ENCODE measurements at places on chromosomes 3 and 15.
A peak's percentile ranks its signal among the peaks of the same experiment; 100 is the strongest.

DNA sequence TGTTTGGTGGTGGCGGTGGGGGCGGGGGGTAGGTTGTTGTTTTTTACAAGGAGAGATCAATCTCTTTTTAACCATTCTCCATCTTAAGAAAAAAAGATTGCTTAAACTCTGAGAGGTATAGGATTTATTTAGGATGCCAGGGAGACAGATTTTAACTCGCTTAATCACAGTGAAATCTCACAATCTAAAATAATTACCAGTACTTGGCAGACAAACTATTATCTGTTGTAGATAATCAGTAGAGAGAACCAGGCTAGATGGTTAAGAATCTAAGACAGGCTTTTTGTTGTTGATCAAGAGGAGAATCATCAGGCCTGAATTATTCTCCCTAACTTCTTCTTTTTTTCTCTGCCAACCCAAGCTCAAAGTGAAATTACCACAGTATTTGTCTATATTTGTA is 470.2 kb upstream of the ADAMTS9 start:
- no peak for ATAC-seq

- peak; percentile 92 for ATAC-seq
Observed at GRCh38 chr3:73868688-73869315, 244.1 kb upstream of the PDZRN3 start.

DNA sequence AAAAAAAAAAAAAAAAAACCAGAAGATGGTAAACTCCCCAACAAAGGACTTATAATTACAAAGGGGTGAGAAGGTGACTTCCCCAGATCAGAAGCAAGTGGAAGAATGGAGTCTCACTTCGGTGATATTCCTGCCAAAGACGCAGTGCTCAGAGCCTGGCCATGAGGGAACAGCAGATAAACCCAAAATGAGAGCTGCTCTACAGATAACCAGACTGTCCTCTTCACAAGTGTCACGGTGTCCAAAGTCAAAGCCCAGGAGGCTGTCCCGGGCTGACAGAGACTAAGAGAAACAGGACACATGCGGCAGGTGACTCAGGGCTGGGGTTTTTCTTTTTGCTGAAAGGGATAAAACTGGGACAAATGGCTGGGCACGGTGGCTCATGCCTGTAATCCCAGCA is 48.8 kb downstream of the HMCES start:
- no peak for ATAC-seq

GRCh38 chr3:159882790-159883779 is 105.5 kb upstream of the IL12A start:
- ATAC-seq: peak; percentile 71

DNA sequence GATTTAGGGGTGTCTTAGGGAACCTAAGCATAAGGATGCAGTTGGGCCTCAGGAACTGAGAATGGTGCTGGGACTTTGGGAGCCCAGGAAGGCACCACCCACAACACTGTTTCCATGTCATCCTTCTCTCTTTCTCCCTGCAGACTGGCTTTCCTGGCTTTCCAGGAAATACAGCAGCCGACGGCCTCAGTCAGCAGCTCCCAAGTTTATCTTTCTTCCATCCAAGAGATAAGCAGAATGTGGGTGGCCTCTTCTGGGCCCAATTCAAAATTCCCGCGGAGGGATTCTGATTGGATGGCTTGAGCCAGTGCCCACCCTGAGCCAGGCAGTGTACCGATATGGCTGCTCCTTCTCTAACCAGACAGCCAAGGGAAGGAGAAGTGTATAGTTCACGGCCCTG is 4.5 kb upstream of the CLN6 start:
- no peak for ATAC-seq

DNA sequence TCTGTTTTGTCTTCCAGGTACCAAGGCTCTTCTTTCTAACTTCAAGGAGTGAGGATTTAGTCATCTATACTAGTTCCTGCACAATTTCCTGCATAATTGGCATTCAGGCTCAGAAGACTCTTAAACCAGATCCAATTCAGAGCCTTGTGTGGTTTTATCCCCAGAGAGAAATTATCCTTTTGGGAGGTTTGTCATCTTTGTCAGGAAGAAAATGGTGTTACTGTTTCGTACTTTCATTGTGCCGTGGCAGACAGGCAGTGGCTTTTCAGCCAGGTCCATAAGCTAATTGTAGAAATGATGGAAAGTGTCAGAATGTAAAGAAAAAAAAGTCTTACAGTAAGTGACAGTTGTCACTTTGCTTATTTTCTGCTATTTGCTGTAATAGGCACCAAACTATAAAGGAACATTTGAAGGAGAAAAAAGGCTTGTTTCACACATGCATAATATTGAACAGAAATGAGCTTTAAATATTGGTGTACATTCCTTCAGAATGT is 82.8 kb downstream of the CADM2 start:
- ATAC-seq: no peak

DNA sequence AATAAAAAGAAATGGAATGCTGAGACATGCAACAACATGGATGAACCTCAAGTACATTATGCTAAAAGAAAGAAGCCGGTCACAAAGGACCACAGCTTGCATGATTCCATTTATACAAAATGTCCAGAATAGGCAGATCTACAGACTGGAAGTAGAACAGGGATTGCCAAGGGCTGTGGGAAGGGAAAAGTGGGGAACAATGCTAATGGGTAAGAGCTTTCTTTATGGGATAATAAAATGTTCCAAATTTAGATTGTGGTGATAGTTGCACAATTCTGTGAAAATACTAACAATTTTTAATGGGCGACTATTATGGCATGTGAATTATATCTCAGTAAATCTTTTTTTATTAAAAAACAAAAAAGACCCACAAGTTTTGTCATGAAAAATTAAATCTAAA is 106.2 kb downstream of the TMCO5A start:
- no peak for ATAC-seq

GRCh38 chr3:194682694-194683310 is 2.9 kb upstream of the FAM43A start:
- ATAC-seq: peak; percentile 75

DNA sequence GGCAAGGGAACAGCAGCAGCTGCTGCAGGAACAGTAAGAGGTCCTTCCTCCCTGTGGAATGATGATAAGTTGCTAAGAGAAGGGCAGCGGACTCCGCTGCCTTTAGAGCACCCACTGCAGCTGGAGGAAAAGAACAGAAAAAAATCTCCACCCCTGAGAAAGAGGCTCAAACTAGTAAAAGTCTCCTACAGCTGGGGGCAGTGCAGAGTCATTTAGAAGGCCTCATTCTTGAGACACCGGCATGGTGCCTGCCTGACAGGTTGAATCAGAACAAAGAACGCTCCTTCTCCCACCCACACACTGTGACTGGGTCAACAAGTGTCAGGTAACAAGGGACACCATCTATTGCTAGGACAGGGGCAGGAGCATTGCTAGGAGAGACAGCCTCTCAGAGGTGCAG is 188.4 kb downstream of the ABHD5 start:
- ATAC-seq: peak; percentile 81

DNA sequence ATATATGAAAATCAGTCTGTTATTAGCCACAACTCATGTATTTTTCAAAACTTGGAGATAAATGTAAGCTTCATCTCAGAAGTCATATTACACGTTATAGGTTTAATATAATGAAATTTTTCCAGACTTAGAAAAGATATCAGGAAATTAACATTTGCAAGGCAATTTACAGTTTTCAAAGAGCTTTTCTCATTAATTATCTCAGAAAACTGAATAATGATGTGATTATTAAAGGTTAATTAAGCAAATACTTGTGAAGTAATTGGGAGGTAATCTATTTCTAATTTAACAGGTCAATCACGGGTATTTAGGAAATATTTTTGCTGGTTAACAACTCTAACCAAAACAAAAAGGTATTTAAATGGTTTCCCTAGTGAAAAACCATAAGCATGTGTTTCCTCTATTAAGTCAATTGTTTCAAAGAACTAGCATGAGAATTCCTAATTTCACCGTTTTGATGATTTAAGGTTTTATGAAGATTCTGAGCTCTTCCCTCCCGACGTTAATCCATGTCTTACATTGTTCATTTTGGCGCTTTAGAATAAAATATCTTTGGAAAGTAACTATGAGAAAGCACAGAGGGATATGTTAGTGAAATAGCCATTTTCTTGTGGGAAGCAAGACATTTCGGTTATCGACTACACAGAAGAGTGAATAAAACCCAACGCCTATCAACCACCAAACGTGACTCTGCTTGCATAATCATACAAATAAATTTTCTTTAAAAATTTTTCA is 1.5 kb upstream of the NEO1 start:
- ATAC-seq: no peak

- ATAC-seq: no peak
Observed at GRCh38 chr3:101138817-101139216, 145.6 kb upstream of the ABI3BP start.

- no peak for ATAC-seq
Observed at GRCh38 chr3:144104186-144104585, 132.6 kb downstream of the DIPK2A start.

DNA sequence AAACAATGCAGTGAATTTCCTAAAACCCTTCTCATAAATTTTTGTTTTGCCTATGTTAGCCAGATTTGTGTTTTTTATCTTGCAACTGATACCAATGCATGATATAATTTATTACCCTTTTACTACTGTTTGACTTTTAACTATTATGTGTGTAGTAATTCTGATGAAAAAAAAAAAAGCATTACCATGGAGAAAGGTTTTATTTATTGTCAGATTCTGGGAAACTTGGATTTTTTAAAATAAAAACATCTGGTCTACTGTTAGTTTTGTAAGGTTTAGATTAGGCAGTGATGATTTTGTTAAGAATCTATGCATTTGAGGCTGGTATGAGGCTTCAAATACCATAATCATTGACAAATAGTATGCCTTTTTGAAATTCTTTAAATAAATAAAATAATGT is 470.4 kb upstream of the ROBO1 start:
- peak; percentile 54 for ATAC-seq

- no peak for ATAC-seq
Observed at GRCh38 chr3:177405191-177405672, 207.9 kb upstream of the TBL1XR1 start.

GRCh38 chr3:146337991-146338390 is 87.1 kb upstream of the PLSCR4 start:
- ATAC-seq: no peak

- ATAC-seq: no peak
Observed at GRCh38 chr15:52680761-52681160, 1.6 kb upstream of the ATOSA start.

GRCh38 chr15:45376967-45377608 is 1.3 kb downstream of the GATM start:
- no peak for ATAC-seq

GRCh38 chr3:155519078-155519477 is 225.6 kb upstream of the STRIT1 start:
- no peak for ATAC-seq

- no peak for ATAC-seq
Observed at GRCh38 chr3:156643729-156644389, 30.5 kb upstream of the TIPARP start.

DNA sequence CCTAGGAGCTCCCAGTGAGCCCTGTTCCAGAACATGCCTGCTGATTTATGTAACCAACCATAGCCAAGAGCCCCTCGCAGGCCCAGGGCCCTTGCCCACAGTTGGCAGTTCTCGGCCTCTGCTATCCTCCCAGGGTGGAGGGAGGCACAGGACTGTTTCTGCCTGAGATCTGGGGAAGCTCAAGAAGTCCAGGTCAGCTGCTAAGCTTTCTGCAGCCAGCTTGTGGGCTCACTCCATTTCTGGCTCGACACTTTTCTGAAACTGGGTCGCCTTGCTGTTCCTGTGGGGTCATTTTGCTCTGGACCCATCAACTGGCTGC is 72.5 kb upstream of the HERC1 start:
- ATAC-seq: no peak

DNA sequence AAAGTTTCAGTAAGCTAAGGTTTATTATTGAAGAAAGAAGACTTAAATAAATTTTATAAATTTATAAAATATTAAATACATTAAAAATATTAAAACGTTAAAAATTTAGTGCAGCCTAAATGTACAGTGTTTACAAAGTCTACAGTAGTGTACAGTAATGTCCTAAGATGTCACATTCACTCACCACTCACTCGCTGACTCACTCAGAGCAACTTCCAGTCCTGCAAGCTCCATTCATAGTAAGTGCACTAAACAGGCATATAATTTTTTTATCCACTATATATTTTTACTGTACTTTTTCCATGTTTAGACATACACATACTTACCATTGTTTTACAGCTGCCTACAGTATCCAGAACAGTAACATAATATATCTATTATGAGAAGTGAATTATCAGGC is 51.5 kb downstream of the TJP1 start:
- peak; percentile 80 for ATAC-seq

GRCh38 chr15:59329570-59330350 is 42.9 kb downstream of the MYO1E start:
- ATAC-seq: peak; percentile 88

DNA sequence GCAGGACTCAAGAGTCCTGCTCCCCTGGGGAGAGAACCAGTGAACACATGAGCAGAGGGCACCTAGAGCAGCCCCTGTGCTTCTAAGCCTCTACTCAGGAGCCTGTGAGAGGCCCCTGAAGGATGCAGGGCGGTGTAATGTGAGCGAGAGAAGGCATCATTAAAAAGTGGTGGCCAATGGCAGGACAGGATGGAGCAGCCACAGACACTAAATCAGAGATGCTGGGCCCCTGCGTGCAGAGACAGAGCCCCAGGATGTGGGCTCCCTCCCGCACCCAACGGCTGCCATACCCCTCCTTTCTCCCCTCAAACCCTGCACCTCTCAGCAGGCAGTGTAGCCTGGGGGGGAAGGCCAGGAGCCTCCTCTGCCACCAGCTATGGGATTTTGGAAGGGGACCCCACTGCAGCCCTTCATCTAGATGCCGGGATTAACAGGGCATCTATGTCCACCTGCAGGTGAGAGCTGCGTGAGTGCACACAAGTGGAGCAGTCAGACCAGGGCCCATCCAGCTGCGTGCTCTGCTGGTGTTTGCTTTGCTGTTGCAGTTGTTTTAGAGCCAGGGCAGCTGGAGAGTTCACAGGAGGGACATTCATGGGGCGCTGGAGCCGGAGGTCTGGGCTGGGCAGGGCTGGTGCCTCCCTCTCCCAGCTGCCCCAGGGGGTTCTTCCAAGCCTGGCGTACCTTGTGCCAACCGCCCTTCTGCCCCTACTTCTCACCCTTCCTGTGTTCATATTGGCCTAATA is 5.1 kb upstream of the IQSEC1 start:
- no peak for ATAC-seq

DNA sequence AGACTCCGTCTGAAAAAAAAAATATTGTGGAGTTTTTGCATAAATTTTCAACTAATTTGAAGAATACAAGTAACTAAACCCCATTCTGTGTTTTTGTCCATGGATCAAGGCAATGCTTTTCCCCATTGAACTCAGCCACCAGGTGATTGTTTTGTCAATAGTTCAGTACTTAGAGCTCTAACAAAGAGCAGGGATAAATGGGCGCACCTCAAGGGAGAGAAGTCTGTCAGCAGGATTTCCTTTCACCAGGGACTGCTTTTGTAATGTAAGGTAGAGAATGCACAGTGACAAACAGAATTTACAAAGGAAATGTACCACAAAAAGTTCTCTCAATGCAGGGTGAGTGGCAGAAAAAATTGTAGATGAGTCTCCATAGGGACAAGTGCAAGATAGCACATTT is 10.8 kb upstream of the ATP13A5 start:
- no peak for ATAC-seq

DNA sequence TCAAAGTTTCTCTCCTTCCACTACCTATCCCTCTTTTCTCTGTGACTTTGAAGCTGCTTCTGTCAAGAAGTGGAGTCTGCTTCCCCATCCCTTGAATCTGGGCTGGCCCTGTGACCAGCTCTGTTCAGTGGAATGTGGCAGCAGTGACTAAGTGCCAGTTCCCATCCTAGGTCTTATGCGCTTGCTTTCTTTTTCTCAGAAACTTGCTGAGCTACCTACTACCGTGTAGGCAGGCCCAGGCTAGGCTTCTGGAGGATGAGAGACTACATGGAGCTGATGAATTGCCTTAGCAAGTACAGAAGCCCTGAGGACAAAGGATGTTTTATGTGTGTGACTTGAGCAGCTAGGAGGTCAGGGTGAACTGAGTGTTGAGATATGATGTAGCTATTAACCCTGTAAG is 123.2 kb downstream of the PDCD6IP start:
- ATAC-seq: no peak

All from SK-N-SH treated with all-trans-retinoic acid at 6 μM for 48 hours (cell line).